ENCODE measurements at places on chromosomes 4 and X.

DNA sequence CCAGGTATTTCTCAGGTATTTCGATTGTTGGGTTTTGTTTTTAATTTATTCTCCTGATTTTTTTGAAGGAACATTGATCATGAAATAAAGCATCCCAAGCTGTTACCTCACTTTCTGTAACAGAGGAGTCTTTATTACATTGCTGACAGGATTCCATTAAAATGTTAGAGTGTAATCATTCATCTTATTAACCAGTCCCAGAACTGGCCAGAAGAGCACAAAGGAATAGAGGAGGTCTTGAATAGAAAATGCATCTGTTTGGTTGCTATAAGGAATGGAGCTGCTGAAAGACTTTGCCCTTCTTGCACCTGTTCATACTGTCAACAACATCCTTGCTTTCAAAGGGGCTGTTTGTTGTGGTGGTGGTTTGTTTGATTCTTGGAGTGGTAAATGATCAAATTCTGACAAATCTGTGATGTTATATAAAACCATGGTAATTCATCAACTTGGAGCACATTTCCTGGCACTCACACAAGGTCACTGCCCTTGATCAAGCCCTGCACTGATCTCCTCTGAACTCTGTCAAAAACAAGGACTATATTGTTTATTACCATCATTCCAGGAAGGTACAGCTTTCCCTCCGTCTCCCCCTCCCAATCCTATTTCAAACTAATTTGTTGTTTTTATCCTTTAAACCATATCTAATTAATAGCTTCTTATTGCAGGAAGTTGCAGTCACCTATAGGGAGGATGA, 215.8 kb downstream of the PCDH19 start:
- no peak for DNase-seq

- DNase-seq = no peak
Observed at GRCh38 chr4:138267835-138268234, 25.7 kb upstream of the SLC7A11 start.

- no peak for DNase-seq
Observed at GRCh38 chr4:145779319-145779801, 99.4 kb downstream of the C4orf51 start.

DNA sequence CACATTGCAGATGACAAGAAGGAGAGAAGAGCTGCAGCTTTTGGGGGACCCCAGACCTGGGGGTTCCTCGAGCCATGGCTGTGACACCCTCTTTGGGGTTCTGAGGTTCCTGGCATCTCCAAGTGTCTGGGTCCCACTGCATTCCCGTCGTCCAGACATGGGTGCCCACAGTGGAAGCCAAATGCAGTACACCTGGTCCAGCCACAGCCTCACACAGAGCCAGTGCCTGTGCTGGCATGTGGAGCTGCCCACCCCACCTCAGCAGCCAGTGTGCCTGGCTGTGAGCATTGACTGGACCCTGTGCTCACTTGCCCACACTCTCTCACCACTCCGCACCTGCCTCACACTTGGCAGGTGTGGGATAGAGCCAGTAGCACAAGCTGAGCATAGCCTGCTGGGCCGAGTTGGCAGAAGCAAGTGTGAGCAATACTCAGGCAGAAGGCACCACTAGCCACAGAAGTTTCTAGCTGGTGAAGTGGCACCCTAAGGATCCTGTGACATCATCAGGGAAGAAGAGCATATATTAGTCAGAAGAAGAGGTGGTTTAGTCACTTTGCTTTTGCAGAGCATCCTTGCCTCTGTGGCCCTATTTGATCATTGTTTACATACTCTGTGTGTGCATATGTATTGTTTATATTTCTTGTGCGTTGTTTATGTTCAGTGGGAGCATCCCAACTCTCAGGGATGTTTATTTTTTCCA, 65.0 kb upstream of the MAGEB2 start:
- no peak for DNase-seq

DNA sequence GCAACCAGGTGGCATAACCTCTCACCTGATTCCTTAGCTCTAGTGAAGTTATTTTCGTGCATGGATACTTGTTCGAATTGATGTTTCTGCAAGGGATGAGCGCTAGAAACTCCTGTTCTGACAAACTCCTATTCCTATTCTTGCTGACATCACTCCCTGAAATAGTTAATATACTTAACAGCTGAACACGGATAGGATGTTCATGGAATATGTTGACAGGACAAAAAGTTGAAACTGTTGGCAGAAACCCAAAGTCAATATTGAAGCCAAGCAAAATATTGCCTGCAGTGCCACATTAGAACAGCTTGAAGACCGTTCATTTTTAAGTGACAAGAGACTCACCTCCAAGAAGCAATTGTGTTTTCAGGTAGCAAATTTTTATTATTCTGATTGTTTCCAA, at the start of gene KLKB1:
TSS of gene KLKB1 (plus strand) at position 287 of the 400 bp plus-strand sequence. CDS start 689 bp downstream, outside the sequence.
- DNase-seq = peak; percentile 77

- DNase-seq = peak; percentile 11
Observed at GRCh38 chrX:66030505-66031317, 9.2 kb downstream of the VSIG4 start.

GRCh38 chrX:123169247-123169901, 14.7 kb upstream of the GRIA3 start:
- DNase-seq = no peak

GRCh38 chrX:129759576-129760061, 20.1 kb upstream of the SASH3 start:
- peak; percentile 91 for DNase-seq

GRCh38 chrX:97366237-97366636, 482.5 kb downstream of the RPA4 start:
- peak; percentile 4 for DNase-seq

DNA sequence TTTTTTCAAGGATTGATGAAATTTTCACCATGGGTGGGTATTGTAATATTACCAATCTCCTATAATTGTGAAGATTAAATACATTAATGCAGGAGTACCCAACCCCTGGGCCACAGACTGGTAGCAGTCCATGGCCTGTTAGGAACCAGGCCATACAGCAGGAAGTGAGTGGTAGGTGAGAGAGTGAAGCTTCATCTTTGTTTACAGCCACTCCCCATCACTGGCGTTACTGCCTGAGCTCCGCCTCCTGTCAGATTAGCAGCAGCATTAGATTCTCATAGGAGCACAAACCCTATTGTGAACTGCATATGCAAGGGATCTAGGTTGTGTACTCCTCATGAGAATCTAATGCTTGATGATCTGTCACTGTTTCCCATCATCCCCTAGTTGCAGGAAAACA, 15.1 kb downstream of the RAPGEF2 start:
- DNase-seq = no peak

GRCh38 chr4:71784569-71785197, 804 bp upstream of the GC start:
- no peak for DNase-seq

DNA sequence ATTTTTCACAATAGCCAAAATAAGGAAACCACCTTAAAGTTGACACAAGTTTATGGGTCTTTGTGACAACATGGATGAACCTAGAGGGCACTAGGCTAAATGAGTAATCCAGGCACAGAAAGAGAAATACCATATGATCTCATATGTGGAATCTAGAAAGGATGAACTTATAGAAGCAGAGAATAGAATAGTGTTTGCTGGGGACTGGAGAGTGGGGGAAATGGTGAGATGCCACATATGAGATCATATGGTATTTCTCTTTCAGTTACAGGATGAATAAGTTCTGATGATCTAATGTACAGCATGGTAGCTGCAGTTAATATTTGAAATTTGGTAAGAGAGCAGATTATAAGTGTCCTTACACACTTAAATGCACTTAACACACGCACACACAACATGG, 35.9 kb downstream of the F8A2 start:
- DNase-seq = no peak

- no peak for DNase-seq
Observed at GRCh38 chr4:151807220-151807619, 46.4 kb upstream of the GATB start.

DNA sequence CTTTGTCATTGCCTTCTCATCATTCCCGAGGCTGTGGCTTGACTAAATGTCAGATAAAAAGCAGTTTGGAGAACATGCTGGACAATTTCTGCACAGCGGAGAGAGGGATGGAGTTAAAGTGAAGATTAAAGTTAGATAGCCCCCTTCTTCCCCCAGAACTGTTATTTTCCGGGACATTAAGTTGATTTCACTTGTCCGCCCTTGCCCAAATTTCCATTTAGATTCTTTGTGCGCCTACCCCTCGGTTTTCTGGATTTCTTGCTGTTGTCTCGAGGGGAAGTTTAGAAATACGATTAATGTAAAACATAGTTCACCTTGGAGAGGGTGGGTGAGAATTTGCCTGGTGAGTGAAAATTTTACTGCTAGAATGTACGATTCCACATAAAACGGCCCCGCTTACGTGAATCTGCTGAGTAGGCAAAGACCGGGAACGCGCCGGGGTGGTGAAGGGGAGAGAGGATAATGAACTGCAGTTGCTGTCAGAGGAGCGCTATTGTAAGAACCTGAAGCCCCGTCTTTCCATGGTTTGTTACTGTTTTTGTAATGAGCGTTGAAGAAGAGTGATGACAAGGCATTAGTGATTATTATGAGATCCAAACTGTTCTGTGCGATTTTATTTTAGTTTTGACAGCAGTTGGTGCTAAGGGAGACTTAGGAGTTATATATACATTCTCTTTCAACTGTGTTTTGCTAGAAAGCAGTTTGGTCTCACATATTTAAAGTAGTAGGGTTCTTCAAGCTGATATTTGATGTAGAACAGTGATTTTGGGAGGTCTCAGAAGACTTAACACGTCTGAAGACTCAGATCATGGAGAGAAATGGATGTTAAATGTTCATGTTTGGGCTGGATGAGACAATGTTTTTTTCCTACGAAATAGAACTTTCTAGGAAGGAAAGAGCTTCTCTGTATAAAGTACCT, 73.0 kb downstream of the AFF1 start:
- DNase-seq = peak; percentile 71

All from choroid plexus epithelial cell (primary cell).